ENCODE measurements at places on chromosomes 12 and 14.

DNA sequence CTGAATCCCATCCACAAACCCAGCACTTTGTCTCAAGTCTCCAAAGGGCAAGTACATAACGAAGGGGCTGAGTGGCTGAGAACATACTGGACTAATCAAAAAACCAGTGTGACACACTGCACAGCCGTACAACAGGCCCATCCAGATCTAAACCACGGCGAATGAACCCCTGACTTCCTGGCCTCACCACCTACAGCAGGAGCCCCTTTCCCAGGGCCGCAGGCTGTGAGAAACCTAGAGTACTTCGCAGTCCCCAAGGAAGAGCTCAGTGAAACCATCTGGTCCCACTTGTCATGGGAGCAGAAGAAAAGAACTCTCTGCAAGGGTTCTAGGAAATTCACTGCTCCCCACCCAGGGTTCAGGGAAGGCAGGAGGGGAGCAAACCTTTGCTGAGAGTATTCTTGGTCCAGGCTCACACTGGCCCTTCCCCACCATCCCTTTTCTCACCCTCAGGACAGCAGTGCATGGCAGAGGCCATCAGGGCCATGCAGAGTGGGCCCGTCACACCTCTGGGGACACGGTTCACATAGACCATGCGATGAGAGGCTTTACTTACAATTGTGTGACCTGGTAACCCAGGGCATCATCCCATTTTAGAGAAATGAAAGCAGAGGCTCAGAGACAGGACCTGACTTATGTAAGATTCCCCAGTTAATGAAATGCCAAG, 192.8 kb downstream of the BCL11B start:
- no peak for DNase-seq

- DNase-seq, result no peak
These were observed 261.0 kb upstream of the LRIG3 start for GRCh38 chr12:59181196-59181777.

DNA sequence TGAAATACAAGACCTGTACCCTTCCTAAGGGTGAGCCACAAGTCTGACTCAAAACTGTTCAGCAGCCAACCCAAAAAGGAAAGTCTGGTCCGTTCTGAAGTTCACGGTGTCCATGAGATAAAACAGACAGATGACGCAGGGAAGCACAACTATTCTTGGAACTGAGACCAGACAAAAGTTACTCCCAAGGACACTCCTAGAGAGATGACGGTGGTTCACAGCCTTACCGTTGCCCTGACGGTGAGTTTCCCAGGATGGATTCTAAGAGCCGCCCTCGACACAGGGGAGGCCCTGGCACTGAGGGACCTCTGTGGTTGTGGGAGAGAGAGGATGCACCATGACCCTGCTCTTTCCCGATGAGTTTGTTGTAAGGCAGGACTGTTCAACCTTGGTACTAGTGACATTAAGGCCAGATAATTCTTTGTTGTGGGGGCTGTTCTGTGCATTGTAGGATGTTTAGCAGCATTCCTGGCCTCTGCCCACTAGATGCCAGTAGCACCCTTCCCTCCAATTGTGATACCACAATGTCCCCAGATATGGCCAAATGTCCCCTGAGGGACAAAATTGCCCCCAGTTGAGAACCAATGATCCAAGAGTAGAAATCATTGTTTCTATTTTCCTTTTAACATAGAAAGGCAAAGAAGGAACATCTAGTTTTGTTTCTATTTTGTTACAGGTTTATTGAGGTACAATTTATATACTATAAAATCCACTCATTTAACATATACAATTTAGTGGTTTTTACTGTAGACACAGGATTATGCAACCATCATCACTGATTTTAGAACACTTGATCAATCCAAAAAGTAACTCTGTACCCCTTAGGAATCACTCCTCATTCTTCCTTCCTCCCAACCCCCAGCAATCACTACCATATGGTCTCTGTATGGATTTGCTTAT, 23.0 kb downstream of the OR10P1 start:
- DNase-seq, result no peak

DNA sequence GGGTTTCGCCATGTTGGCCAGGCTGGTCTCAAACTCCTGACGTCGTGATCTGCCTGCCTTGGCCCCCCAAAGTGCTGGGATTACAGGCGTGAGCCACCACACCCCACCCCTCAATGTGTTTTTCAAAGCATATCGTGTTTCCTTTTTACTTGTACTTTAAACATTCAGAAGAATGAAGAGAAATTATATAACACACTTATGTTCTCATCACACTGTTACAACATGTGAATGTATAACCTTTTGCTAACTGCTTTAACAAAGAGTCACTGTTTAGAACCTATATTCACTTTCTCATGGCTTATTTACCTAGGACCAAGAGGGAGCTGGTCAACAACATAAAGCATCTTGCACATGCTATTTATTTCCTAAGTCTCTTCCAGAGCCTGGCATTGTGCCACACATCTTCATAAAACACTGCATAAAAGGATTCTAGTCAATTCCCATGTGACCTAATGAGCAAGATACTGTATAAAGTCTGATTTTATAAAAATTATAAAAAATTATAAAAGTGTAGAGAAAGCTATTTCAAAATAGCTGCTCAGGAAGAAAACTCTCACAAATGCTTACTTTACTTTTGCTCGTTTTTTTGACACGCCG, 16.0 kb upstream of the ACTR6 start:
- DNase-seq, result no peak

GRCh38 chr14:59249029-59249428, 60.6 kb downstream of the DAAM1 start:
- DNase-seq, result no peak

GRCh38 chr14:61192989-61193388, 88.1 kb downstream of the TMEM30B start:
- DNase-seq, result no peak
